ENCODE measurements at places on chromosomes 11 and 22. TPM values are rescaled to one million over a fixed set of nuclear protein-coding genes. Genes with fewer than 3 reads are reported as not detected.

PIH1D2 gene
- total RNA-seq, result not detected

KDM4D gene
- total RNA-seq, result 1.4 TPM

DDI1 gene
- not detected for total RNA-seq

CHRDL2 gene
- total RNA-seq, result not detected

EEF1G gene
- 1,201 TPM for total RNA-seq

KCNK4 gene
- 0.29 TPM for total RNA-seq

OR8H3 gene
- not detected for total RNA-seq

FGF3 gene
- not detected for total RNA-seq

MMP3 gene
- not detected for total RNA-seq

DEFB131B gene
- total RNA-seq, result not detected

FLRT1 gene
- total RNA-seq, result not detected

ABCG4 gene
- not detected for total RNA-seq

ABCC8 gene
- 0.54 TPM for total RNA-seq

ARHGAP32 gene
- total RNA-seq, result 1.0 TPM

SPA17 gene
- total RNA-seq, result 2.4 TPM

APLNR gene
- total RNA-seq, result not detected

OR52H1 gene
- not detected for total RNA-seq
